Right ventricle myocardium superior (tissue), 1 donor: ENCODE measurements at places on chromosomes 7 and 10. TPM values are rescaled to one million over a fixed set of nuclear protein-coding genes. Genes with fewer than 3 reads are reported as not detected.

Gene JCAD
- 25.5 TPM for total RNA-seq

Gene EFCAB10
- not detected for total RNA-seq

Gene LRGUK
- total RNA-seq: 0.16 TPM

Gene ACTL6B
- not detected for total RNA-seq

Gene CYP26C1
- 0.05 TPM for total RNA-seq

Gene OR2A5
- total RNA-seq: not detected

Gene BRAF
- total RNA-seq: 16.6 TPM
